Activated T-cell treated with anti-CD3 and anti-CD28 coated beads, Interleukin-2, amount 50 U/mL, for 24 hours (primary cell): ENCODE measurements at places on chromosomes 5 and 9.

DNA sequence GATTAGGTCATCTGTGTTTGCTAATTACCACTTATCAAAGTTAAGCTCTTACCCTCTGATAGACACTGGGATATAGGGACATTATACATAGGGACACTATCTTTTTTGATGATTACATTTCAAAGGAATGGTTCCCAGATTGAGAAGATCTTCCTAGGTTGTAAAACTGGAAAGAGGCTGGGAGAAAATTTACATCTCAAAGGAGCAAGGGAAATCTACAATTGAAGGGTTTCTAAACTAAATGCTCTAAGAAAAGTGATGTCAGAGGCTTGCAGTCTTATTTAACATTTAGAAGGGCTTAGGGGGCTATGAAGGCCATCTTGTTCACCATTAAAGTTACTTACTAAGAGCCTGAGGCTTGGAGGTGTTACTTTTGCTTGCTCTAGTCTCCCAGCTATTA lies 242.8 kb downstream of the PRR16 start:
- DNase-seq: no peak

GRCh38 chr5:142063376-142063775 lies 45.2 kb upstream of the NDFIP1 start:
- DNase-seq: no peak

DNA sequence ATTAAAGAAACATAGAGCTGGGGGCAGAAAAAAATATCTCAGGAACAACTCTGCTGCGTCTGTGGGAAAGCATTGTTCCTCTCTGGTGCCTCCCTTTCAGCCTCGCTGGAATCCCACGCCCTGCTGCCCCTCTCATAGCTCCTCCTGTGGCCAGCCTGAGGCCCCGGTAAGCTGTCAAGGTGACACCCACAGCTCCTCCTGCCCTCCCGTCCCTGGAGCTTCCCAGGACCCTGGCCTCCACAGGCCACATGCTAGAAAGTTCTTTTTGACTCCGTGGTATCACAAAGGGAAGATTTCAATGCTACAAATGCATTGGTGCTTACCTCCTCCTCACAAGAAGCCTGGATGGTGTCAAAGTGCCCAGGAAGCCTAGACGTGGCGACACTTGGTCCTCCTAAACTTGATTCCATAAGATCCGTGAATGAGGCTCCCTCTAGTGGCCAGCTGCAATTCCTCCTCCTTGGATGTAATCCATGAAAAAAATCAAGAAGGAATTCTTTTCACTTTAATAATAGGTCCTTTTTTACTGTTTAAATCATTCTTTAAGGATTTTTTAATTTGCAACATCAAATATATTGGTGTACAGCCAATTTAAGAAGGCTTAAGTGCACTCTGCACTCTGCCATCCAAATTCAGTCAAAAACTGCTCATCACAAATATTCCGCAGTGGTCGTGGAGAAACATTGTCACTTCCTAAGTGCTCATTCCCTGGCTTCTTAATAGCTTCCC lies 104.9 kb downstream of the CFAP90 start:
- DNase-seq: peak; percentile 43

- DNase-seq: no peak
These were observed 193.7 kb downstream of the MAPKAP1 start for GRCh38 chr9:125513303-125513667.

DNA sequence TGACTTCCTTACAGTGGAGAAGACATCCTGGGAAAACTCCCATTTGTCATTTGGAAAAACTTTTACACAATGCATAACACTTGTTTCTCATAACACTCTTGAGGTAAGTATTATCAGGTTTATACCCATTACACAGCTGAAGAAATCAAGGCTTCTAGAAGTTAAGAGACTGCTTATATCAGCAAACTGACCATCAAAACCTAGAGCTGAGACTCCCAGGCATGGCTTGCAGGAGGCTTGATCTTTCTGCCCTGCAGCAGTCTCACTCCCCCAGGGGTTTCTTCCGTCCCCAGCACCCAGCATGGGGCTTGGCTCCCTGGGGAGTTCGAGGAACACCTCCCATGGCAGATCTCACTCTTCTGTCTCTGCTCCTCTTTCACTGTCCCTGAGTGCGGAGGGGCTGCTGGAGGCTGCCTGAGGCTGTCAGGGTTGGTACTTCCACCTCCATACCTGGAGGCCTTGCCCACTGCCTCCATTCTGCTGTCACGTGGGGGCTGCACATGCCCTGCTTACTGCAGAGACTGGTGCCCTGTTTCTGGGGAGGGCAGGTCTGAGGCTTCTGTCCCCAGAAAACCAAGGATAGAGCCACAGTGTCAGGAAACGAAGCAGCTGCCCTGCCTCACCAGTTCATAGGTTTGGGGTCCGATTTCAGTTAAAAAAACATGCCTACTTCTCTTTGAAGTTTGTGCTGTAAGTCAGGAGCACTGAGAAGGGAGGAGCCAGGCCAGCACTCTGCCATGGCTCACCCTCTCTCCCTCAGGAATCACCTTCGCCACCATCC lies 202.5 kb downstream of the PAX5 start:
- no peak for DNase-seq

- no peak for DNase-seq
These were observed 255.5 kb downstream of the PDE4D start for GRCh38 chr5:59637884-59638580.

- no peak for DNase-seq
These were observed 3.4 kb downstream of the SLC38A9 start for GRCh38 chr5:55708732-55709131.

GRCh38 chr5:174134545-174134944 lies 89.0 kb downstream of the NSG2 start:
- DNase-seq: no peak

DNA sequence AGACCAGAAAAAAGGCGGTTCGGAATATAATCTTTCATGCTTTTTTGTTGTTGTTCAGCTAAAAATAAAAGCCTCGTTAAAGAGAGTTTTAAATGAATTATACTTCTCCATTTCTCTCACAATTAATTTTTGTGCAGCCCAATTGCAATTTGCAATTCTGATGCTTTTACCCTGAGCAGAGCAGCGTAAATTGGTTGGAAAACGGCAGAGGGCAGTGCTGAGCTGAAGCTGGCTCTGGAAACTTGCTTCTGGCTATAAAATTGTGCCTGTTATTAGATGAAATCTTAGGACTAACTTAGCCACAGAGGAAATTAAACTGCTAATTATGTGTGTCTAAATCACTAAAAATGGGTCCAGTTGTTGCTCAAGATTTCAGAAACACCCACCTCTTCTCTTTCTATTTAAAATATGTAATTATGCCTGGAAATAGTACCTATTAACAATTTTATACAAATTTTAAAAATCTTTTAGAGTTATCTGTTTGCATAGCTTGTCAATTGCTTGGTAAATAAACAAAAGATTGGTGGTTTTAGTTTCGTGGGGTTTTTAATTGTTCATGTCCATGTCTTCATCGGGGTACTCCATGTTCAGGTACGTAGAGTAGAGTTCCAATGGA lies 441.8 kb upstream of the TLE4 start:
- DNase-seq: peak; percentile 32

- DNase-seq: no peak
These were observed 41.3 kb upstream of the MAST4 start for GRCh38 chr5:66554884-66555283.

DNA sequence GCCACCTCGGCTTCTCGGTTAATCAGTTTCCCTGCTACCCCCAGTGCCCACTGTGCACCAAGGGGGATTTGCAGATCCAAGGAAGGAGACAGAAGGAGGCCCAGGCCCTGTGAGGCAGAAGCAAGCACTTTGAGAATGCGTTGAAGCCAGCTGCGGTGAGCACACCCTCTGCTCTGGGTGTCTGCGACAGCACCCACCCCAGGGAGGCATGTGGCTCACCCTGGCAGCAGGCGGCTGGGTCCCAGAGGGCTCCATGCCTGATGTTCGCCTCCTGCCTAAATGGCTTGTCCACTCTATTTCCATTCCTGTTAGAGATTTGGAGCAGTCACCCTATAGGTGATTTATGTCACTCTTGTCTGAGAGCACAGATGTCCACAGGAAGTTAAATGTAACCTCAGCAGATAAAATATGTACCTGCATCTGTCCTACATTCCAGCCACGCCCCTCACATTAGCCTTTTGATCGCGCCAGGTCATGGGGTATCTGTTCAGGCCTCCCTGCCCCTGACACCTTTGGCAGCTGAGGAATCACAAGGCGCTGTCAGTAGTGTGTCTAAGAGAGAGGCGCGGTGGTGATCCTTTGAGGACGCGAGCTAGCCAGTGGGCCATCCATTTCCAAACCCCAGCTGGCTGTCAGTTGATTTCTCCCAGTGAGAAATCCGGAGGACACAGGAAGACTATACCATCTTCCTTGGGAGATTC lies 28.1 kb downstream of the PTGES2 start:
- DNase-seq: no peak

DNA sequence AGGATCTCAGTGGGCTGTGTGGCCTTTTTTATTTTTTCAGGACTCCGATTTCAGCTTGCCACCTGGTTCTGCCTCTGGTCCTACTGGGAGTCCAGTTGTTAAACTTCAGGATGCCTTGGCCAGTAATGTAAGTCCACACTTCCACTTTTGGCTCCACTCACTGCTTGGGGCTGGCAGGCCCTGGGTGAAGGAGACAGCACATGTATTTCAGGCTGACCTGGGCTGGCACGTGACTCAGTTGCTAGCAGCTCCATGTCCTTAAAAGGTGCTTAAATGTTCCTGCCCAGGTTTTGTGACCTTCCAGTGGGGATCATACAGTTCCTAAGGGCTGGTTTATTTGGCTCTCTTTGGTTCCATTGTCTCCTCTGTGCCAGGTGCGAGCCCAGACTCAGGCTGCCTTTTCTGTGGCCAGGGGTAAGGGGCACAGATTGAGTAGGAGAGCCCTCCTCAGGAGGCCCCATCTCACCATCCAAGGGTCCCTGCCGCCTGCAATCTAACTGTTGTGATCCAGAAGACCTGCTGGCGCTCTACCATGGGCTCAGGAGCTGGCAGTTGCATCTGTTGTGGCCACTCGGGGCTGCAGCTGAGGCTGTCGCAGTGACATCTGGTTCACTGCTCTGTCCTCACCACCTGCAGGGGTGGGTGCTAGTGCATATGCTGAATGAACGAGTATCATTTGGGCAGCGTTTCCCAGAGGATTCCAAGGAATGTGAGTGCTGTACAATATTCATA lies 19.2 kb upstream of the POMT1 start:
- no peak for DNase-seq

DNA sequence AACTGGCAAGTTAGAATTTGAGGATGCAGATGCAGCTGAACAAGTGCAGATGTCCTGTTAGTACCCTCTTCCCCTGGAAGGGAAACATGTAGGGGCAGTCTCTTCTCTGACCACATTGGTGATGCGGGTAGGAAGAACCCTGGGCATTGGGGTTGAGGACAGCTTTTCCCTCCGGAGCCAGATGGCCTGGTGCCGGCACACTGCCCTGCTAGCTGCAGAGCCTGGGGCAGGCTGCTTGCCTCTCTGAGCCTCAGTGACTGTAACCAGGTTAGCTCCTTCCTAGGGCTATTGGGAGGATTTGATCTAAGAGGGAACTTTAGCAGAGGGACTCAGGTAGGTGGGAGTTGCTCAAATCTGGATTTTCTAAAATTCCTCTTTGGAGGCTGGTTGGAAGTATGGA lies 148.4 kb downstream of the HSPA4 start:
- no peak for DNase-seq

GRCh38 chr9:12065050-12065449 lies 628.1 kb upstream of the TYRP1 start:
- DNase-seq: no peak

DNA sequence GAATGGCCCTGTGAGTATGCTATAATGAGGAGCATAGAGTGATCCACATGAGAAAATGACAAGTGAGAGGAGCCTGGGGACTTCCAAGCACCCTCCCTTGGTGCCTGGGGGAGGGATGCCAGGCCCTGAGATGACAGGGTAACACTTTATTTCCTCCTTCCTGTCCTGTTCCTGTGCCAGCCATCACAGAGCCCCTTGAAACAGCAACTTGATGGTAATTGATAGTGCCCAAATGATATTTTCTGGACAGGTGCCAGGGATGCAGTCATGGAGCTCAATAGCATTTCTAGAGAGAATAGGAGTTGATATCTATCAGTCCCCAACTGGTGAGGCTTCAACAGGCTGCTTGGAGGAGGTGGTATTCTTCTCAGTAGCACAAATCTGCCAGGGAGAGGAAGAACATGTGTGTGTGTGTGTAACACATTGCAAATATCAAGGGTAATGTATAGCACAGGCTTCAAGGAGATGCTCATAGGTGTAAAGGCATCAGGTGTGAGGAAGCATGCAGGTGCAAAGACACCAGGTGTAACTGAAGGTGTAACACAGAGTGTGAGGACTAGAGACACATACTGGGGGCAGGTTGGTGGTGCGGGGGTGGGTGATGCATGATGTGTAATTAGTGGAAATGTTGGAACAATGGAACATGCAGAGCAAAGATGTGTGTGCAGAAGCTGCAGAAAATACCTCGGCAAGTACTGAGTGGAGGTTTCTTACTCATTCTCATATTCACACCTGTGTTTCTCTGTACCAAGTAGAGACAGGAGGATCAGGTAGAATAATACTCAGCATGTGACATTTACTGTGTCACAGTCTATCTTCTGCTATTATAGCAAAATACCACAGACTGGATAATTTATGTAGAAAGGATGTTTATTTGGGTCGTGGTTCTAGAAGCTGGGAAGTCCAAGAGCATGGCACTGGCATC lies 18.1 kb upstream of the WWC1 start:
- DNase-seq: peak; percentile 36

- DNase-seq: no peak
These were observed 20.4 kb downstream of the CDK5RAP2 start for GRCh38 chr9:120559546-120559945.

GRCh38 chr5:149497357-149497756 lies 53.9 kb downstream of the CSNK1A1 start:
- no peak for DNase-seq

DNA sequence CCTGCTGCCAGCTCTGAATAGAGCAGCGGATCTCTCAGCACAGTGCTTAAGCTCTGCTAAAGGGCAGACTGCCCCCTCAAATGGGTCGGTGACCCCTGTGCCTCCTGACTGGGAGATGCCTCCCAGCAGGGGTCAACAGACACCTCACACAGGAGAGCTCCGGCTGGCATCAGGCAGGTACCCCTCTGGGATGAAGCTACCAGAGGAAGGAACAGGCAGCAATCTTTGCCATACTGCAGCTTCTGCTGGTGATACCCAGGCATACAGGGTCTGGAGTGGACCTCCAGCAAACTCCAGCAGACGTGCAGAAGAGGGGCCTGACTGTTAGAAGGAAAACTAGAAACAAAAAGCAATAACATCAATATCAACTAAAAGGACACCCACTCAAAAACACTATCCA lies 131.6 kb downstream of the TMEM232 start:
- no peak for DNase-seq

GRCh38 chr9:93219692-93220091 lies 35.8 kb downstream of the WNK2 start:
- no peak for DNase-seq

- DNase-seq: no peak
These were observed 121.6 kb upstream of the ADAMTS16 start for GRCh38 chr5:5018578-5018970.
